ENCODE measurements at places on chromosomes 4 and X.

- DNase-seq: no peak
Observed at GRCh38 chr4:73669410-73670183, 49.4 kb upstream of the RASSF6 start.

- no peak for DNase-seq
Observed at GRCh38 chr4:173230062-173230461, 61.5 kb downstream of the GALNT7 start.

GRCh38 chr4:15902746-15903145 is 35.8 kb downstream of the FGFBP1 start:
- DNase-seq: no peak

DNA sequence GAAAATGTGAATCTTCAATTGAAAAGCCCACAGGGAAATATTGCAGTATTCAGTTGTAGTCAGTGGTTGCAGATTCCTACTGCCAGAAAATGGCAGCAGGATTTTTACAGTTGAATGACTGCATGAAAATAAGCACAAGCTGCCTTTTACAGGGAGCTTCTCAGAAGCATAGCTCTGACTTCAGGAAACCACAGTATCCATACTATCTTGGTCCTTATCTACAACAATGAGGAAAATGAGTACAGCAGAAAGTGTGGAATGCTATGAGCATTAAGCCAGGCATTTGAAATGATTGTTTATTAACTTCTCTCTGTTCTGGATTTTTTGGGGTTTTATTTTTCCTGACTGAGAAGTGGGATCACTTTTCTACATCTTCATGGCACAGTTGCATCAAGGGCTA is 34.6 kb upstream of the PRRG1 start:
- no peak for DNase-seq

DNA sequence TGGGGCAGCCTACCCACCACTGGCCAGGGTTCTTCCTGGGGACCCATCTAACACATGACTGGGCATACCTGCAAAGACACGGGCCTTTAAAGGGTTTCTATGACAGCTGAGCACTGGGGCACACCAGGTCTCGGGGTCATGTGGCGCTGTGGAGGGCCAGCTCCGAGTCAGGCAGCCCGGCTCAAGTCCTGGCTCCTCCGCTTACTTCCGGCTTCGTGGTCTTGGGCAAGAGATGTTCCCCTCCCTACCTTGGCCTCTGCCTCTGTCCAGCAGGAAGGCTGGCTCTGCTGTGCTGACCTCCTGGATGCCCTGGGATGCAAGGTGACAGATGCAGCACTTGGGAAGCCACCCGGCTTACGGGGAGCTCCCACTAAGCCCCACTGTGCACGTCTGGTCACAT is 37.6 kb downstream of the HTRA3 start:
- no peak for DNase-seq

Data from activated CD4-positive, CD25-positive, alpha-beta regulatory T cell (primary cell).